ENCODE measurements at places on chromosomes 4 and X.
A peak's percentile ranks its signal among the peaks of the same experiment; 100 is the strongest.

DNA sequence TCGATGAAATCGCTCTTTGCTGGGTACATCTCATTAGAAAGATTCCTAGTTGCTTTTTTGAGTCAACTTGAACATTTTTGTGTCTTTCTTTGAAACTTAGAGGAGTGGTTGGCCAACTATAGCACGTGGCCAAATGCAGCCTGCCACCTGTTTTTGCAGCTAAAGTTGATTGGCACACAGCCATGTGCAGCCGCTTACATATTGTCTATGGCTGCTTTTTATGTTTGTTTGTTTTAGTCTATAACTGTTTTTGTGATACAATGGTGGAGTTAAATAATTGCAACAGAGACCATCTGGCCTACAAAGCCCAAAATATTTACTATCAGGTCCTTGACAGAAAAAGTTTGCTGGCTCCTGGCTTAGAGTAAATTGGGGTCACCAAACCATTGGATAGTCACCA lies 86.3 kb downstream of the CLCN4 start:
- DNase-seq = no peak

- DNase-seq = no peak
Observed at GRCh38 chr4:156643826-156644225, 327.8 kb downstream of the PDGFC start.

GRCh38 chr4:56086561-56086960 lies 137.8 kb downstream of the CEP135 start:
- DNase-seq = no peak

DNA sequence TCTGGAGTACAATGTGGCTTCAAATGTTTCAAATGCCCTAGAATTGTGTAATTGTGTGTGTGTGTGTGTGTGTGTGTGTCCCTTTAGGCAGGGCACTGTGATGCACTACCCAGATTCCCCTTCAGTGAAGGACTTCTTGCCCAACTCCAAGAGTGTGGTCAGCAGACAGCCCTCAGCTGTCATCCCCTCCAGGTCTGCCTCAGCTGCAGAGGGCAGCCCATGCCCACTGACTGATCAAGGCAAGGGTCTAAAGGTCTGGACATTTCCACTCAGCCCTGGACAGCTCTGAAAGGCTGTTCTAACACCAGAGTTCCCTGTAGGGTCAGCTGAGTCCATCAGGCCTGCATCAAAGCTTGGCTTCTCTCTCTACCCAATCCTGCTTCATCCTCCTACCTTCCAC lies 83.9 kb upstream of the USP9X start:
- no peak for DNase-seq

DNA sequence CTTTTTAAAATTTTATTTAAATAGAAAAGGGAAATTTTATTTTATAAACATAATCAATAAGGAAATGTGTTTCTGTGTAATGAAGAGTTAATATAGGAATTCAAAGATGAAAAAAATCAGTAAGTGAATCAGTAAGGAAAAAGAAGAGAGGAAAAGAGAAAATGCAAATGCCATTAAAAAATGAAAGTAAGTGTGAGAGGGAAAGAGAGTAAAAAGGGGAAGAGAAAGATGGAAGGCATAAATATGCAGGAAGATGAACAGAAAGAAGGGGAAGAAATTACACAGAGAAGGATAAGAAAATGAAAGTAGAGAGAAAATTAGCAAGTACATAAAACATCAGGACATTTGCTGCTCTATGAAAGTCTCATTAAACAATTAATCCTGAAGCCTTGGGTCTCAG lies 349.9 kb downstream of the FSTL5 start:
- DNase-seq = no peak

DNA sequence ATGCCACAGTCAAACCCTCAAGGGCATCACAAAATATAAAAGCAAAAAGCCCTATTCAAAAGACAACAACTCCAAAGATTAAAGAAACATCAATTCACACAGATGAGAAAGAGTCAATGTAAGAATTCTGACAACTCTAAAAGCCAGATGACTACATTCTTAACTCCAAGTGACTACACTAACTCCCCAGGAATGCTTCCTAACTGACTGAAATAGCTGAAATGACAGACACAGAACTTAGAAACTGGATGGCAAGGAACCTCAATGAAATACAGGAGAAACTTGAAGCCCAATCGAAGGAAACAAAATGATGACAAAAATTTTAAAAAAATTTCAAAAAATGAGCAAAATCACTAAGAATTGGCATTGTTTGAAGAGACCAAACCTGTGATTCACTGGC lies 1047.6 kb upstream of the PCDH10 start:
- DNase-seq = no peak

- DNase-seq = no peak
Observed at GRCh38 chrX:22527302-22527701, 254.6 kb downstream of the CBLL2 start.

DNA sequence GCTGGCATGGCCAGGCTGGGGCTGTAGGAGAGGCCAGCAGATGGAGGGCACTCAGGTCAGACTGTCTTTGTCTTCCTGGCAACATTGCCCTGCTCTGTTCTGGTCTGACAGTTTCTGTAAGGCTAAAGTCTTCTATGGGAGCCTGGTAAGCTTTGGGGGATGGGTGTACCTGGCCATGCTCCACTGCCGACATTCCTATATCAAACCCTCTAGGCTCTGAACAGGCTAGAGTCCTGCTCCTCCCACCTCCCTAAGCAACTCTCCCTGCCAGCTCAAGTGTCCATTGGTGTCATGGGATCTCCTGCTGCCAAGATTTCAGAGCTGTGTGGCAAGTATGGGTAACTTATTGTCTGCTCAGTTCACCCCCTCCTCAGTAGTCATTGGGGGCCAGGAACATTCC lies 163.5 kb upstream of the UGT8 start:
- DNase-seq = no peak

DNA sequence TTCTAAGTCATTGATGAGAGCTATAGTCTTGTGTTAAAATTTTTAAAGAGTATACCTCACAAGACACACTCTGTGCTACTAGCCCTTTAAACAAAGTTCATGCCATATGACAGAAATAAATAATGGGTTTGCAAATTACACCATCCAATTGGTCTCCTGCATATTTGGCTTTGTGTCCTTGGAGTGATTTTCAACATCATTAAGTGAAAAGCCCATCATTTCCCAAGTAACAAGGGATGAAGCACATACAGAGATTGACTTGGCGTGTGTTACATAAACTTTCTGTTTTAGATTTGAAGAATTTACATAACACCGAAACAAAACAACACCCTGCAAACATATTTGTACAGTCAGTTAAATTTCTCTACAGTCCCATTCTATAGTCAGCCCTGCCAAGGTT lies 216.9 kb upstream of the NEIL3 start:
- no peak for DNase-seq

DNA sequence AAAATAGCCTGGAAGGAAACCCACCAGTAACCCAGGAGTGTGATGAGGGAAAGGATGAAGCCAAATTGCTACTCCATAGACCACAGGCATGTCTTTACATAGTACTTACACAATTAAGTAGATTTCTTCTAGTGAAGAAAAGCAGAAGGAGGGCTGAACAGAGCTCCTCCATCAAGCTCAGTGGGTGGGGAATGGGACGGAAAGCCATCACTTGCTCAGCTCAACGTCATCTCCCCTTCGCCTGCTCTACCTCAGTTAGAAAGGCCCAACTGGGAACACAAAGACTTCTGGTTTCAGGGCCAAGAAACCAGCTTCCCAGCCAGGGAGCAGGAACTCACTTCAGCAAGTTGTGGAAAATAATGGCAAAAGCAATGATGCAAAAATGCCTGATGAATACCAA lies 36.6 kb downstream of the ADGRG2 start:
- DNase-seq = no peak

- DNase-seq = no peak
Observed at GRCh38 chrX:10197279-10198210, 40.8 kb downstream of the CLCN4 start.

DNA sequence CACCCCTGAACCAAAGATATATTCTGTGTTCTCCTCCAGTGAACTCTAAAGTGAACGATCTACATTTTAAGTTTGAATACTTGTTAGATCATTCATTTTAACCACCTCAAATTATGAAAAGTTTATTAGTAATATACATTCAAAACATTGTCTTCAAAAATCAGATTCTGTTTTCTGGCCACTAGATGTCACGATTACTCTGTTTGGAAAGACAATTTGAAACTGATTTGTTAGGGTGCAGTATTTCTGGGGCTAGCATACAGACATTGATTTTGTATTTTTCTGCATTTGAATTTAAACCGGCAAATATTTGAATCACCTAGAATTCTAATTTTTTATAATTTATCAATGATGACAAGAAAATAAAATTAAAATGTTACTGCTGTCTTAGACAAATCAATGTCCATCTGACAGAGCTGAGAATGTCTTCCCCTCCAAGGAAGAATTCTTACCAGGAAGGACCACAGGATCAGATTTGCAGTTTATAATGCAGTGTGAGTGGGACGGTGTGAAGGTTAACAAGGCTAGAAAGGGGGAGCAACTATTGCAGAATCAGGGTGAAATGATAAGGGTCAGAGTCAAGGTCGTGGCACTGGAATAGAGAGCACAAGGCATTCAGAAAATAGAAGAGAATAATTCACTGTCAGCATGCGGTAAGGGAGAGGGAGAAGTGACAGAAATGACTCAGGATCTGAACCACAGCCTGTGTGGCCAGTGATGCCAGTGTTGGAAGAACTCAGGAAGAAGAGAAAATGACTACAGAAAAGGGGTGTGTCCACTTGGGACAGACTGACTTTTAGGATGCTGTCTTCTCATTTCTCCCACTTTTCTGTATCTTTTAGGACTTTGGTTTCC lies 91.6 kb downstream of the ANXA10 start:
- DNase-seq = no peak

GRCh38 chr4:87749883-87750282 lies 49.5 kb upstream of the IBSP start:
- no peak for DNase-seq

GRCh38 chr4:178554352-178554751 lies 1112.1 kb upstream of the AGA start:
- no peak for DNase-seq

- peak; percentile 15 for DNase-seq
Observed at GRCh38 chr4:8647094-8647570, 54.6 kb downstream of the CPZ start.

DNA sequence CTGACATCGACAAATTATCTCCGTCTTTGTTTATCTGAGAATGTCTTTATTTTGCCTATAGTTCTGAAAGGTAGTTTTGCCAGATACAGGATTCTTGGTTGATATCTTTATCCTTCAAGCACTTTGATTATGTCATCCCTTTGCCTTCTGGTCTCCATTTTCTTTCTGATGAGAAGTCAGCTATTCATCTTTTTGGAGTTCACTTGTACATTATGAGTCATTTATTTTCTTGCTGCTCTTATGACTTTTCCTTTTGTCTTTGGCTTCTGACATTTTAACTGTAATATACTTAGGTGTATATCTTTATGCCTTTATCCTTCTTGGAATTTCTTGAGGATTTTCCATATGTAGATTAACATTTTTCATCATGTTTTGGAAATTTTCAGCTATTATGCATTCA lies 51.4 kb downstream of the SHROOM4 start:
- DNase-seq = no peak

GRCh38 chr4:74874753-74875367 lies 58.1 kb upstream of the PARM1 start:
- no peak for DNase-seq

DNA sequence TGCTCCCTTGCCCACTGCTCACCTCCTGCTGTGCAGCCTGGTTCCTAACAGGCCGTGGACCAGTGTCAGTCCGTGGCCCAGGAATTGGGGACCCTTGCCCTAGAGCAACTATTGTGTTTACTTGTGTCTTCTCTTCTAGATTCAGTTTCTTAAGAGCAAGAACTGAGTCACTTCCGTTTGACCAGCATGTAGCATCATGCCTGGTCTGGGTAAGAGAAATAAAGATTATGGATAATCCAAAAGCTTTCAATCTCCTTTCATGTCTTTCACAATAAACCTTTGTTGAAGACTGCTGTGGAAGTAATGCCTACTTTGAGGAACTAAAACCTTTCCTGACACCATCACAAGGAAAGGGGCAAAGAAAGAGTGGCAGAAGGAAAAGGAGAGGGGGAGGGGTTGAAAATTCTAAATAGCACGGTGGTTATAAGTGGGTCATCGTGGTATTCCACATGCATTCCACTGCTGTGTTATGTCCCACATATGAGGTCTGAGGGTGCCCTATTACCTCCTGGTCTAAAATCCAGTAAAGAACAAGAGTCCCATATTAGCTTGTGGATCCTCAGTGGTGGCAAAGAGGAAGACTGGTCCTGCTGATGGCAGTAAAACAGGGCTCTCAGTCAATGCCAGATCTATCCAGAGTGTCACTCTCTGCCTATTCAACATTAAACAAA lies 133.4 kb downstream of the RASL11B start:
- no peak for DNase-seq

DNA sequence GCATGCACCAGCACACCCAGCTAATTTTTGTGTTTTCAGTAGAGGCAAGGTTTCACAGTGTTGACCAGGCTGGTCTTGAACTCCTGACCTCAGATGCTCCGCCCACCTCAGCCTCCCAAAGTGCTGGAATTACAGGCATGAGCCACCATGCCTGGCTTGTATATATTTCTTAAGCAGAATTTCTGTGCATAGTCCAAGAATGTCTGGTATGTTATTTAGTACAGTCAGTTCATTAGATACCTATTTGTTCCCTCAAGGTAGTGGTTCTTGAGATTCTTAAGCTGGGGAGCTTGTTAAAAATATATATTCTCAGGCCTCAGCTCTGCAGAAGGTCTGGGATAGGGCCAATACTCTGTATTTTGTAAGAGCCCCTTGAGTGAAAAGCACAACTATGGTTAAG lies 4.6 kb upstream of the SERTM2 start:
- no peak for DNase-seq

- no peak for DNase-seq
Observed at GRCh38 chr4:53713767-53714166, 122.5 kb upstream of the LNX1 start.

GRCh38 chr4:20625426-20625825 lies 74.8 kb upstream of the PACRGL start:
- no peak for DNase-seq

GRCh38 chrX:22135994-22136684 lies 104.0 kb downstream of the PHEX start:
- no peak for DNase-seq

GRCh38 chrX:40440866-40441265 lies 139.9 kb upstream of the ATP6AP2 start:
- no peak for DNase-seq

GRCh38 chrX:126847143-126847542 lies 27.6 kb downstream of the PRR32 start:
- no peak for DNase-seq

DNA sequence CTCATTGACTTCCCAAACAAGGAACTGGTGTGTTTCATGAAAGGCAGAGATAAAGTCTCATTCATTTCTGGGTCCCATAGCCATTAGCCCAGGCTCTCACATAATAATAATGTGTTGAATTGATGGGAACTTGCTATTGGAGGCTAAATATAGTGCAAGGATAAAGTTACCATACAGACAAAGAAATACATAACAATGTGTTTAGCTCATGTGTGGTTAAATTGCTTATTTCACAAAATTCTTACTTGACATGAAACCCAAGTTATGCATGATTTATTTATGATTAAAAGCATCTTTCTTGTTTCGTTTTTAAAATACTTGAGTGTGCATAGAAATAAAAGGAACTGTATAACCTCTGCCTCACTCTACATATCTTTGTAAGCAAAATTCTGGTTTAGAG lies 37.3 kb upstream of the LPAR4 start:
- DNase-seq = no peak

- DNase-seq = no peak
Observed at GRCh38 chr4:189202869-189203271, 737.8 kb upstream of the FRG1 start.

Data from activated CD8-positive, alpha-beta memory T cell treated with anti-CD3 and anti-CD28 coated beads for 24 hours (primary cell).